Glomerular endothelial cell (primary cell): ENCODE measurements at places on chromosomes 13 and 19.

GRCh38 chr13:52994051-52994450, 34.6 kb upstream of the OLFM4 start:
- DNase-seq = no peak

GRCh38 chr13:32426990-32427851, 709 bp downstream of the N4BP2L1 start:
- no peak for DNase-seq

- no peak for DNase-seq
Observed at GRCh38 chr19:13843104-13843921, 33.6 kb upstream of the NANOS3 start.

GRCh38 chr13:112814905-112815585, 125.2 kb downstream of the ATP11A start:
- DNase-seq = peak; percentile 34

DNA sequence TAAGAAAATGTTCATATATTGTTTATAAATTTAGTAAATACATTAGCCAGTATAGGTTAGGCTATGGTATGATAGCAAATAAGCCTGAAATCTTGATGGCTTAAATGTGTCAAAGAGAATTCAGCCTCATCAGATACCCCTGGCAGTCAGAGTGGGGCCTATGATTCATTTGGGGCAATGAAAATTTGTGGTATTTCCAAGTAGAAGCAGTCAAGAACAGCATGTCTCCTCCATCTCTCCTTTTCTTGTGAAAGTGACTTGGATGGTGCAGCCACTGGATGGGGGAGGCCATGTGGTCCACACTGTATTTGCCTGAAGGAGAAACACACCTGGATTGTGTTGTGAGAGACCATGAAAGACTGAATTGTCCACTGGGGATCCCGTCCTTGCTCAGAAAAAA, 82.7 kb downstream of the DLEU7 start:
- no peak for DNase-seq

- DNase-seq = peak; percentile 94
Observed at GRCh38 chr19:9075064-9075949, 11.6 kb upstream of the OR1M1 start.

DNA sequence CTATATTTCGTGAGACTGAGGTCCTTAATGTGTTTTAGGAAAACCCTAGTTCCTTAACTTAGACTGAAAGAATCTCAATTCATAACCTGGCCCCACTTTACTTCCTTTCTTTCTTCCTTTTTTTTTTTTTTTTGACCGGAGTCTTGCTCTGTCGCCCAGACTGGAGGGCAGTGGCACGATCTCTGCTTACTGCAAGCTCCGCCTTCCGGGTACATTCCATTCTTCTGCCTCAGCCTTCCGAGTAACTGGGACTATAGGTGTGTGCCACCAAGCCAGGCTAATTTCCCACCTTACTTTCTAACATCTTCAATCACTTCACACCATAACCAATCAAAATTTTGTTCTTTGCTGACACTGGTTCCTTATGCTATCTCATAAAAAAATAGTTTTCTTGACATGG, 2097.0 kb downstream of the PCDH9 start:
- no peak for DNase-seq

DNA sequence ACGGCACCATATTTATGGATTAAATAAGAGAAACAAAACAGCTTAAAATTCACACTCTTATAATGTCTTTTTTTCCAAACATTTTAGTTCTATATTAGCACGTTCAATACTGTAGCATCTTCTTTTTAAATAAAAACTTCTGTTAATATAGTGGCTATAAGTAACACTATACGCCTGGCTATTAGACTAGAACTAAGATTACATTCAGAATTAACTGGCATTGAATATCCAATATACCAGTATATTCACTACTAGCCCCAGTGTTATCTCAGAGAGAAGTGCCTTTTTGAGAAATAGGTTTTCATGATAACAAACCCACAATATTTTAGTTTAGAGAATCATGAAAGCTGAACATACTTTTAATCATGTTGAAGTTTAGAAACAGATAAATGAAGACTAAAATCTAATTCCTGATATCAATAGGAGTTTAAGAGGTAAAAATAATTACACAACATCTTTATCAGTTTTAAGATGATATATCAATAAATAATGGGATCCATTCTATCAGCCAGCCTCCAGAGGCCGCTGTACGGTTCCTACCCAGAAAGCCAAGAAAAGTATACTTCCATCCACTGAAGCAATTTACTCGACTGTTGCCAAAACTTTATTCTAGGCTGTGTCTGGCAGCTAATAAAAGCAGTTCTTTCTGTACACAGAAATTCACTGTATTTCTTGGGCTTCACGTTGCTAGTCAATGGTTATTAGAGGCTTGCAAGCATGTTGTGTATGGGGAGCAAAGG, 1113.4 kb upstream of the MIR17HG start:
- DNase-seq = no peak

DNA sequence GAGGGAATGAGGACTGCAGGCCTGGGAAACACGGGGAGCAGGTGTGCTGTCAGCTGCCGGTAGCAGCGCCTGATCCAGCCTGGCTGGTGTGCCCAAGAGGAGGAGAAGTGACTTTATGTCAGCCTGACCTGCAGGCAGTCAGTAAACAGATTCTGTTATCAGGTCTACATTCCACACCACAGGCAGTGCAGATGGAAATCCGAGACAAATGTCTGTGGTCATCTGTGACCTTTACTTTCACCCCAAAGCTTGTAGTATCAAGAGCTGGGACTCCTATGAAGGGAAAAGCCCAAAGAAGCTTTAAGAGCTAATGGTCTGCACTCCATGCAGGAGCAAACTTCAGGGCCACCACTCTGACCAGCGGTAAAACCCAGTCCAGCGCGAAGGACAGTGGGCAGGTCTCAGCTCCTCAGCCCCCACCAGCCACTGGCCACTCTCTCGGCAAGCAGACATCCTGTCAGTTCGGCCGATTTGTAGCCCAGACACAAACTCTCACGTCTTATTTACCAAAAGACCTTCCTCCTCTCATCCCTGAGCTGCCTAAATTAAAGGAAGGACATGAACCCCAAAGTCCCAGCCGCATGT, 7.7 kb downstream of the EPS15L1 start:
- no peak for DNase-seq

- DNase-seq = no peak
Observed at GRCh38 chr13:20414546-20415305, 110.9 kb downstream of the CRYL1 start.

DNA sequence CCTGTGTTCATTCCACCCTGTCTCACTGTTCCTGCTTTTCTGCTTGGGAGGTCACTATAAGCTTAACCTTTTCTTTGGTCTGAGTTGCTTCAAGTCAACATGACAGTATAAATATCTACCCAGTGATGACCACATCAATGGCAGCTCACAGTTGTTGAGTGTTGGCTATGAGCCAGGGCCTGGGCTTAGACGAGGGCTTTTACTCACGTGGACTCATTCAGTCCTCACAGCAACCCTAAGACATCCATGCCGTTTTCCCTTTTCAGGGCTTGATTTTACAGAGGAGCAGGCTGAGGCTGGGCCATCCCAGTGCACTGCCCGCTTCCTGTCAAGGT, 10.2 kb upstream of the CCDC97 start:
- DNase-seq = no peak

DNA sequence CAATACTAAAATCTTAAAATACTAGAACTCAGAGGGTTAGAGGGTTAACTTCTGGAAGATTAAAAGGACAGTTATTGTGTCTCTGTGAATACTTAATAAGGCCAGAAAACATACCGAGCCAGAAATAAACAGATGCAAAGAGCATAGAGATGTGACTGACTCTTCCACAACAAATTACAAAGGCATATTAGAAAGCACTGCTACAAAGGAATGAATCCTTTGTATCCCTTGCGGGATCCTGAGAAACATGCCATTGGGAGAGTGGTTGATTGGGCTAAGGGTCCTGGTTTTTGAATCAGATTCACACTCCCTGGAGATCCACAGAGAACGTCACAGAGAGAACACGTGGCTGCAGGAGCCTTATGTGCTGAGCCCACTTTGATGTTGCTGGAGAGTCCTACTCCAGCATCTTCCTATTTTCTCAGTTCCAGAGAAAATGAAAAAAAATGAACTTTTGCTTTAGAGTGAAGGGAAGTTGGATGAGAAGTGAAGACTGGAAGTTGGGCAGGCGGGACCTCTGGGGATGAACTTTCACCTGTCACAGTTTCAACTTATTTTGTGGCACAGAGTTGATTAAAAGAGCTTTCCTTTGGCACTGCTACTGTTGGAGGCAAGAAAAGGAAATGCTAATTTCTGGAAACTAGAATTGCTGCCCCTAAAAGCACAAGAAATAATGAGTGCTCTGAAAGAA, 309.9 kb downstream of the DCT start:
- DNase-seq = no peak

GRCh38 chr13:28636677-28637317, 22.1 kb upstream of the POMP start:
- DNase-seq = no peak

GRCh38 chr13:80921541-80921940, 580.6 kb upstream of the SPRY2 start:
- peak; percentile 68 for DNase-seq

DNA sequence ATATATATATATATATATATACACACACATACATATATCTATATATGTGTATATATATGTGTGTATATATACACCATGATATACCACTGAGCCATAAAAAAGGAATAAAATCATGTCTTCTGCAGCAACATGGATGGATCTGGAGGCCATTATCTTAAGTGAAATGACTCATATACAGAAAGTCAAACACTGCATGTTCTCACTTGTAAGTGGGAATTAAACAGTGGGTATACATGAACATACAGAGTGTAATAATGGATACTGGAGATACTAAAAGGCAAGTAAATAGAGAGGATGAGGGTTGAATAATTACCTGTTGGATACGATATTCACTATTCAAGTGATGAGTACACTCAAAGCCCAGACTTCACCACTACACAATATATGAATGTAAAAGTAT, 332.6 kb downstream of the SLITRK1 start:
- no peak for DNase-seq

DNA sequence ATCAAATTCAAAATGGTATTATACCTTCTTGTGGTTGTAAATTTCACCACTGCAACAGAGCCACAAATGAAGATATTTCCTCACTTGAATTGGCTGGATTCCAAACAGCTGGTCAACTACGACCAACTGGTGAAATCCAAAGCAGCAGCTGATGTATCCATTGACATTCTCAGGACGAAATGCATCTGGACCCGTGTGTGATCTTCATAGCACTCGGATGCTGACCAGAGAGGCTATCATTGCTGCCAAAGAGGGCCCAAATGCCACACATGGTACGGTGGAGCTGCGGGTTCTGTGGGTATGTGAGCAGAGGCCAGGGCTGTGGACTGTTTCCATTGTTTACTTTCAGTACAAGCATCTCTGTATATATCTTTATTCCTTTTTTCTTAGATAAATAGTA, 25.6 kb upstream of the PCCA start:
- no peak for DNase-seq

DNA sequence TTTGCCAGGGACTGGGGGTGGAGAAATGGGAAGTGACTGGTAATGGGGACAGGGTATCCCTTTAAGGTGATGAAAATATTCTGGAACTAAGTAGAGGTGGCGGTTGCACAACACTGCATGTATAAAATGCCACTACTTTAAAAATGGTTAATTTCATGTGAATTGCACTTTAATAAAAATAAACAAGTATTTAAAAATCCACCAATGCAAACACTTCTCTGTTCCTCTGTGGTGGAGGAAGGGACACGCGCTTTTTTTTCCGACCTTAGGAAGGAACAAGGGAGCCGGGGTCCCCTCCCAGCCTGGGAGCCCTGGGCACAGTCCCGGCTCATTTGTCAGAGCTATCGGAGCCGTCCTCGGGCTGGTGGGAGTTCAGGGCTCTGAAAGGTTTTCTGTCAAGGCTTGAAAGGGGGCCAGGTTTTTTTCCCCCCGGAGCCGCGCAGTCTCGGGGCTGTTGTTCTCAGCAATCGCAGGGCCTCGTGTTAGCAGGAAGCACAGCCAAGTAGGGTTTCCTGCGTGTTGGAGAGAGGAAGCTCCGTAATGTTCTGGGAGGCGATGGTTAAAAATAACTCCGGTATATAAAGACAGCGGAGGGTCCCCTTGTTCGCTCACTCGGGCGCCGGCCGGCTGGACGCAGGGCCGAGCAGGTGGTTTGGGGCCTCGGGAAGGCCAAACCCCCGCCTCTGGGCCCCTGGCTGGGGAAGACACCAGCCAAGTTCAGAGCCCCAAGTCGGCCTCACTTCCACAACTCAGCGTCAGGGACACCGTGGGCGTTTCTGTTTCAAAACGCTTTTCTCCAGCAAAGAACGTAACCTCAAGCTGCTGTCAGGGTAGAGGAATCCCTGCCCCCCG, 41.2 kb upstream of the KLF2 start:
- peak; percentile 72 for DNase-seq

DNA sequence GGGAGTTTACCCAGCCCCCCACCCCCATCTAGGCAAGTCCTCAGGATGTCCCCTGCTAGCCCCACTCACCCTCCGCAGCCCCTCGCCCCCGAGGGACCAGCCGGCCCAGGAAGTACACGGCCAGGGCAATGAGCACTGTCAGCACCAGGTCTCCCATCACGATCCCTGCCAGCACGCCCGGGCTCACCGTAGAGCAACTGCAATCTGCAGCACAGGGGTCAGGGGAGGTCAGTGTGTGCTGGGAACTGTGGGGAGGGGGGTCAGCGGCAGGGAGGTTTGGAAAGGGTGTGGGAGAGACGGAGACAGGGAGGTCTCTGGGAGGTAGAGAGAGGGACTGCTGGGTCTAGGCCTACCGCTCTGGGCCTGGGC, 734 bp downstream of the TYROBP start:
- DNase-seq = no peak

GRCh38 chr13:32852526-32852925, 163.7 kb upstream of the KL start:
- no peak for DNase-seq

- peak; percentile 45 for DNase-seq
Observed at GRCh38 chr13:106753251-106753650, 185.3 kb upstream of the ARGLU1 start.

DNA sequence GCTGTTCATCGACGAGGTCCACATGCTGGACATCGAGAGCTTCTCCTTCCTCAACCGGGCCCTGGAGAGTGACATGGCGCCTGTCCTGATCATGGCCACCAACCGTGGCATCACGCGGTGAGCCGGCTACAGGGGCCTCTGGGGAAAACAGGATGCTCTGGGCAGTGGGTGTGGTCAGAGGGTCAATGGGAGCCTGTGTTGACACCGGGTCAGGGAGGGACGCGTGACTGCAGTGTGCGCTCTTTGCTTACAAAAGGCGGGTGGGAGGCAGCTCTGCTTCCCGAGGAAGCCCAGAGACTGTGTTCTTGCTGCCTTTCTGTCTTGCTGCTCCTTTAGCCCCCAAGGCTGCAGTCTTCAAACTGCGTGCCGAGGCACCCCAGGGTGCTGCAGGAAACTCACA, 5.7 kb downstream of the LHB start:
- DNase-seq = no peak

- peak; percentile 68 for DNase-seq
Observed at GRCh38 chr19:17303167-17303939, at the start of gene ABHD8. Gene ABHD8 (minus strand): TSS chr19:17303425. CDS start chr19:17301616, 1,809 bp downstream.
